Cortex of kidney (tissue), 1 donor: ENCODE measurements at places on chromosomes 2 and 18.

- DNase-seq: no peak
Observed at GRCh38 chr2:70115646-70116442, 28.6 kb downstream of the PCBP1 start.

- no peak for DNase-seq
Observed at GRCh38 chr18:47067648-47068047, 32.2 kb upstream of the ELOA2 start.

DNA sequence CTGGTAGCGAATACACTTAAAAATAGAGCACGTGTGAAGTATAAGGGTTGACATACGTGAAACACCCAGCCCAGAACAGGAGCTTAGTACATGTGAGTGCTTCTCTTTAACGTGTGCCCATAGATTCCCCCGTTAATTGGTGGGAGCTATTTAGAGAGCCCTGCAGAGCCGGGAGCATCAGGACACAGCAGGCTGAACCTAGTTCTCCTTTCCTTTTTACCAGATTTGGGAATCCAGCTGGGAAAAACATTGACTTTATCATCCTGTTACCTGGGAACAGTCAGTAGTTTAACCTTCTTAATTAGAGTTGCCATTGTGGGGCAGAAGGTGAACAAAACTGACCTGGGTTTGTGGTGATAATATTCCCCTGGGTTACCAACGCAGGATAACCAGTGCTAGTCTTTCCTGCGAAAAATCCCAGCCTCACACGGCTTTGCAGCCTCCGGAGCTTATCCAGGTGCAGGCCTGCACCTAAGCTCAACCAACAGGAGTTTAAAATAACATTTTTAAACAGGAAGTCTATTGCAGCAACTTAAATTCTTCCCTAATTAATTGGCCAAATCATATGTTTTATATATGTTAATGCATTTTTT lies 78.1 kb upstream of the SPTBN1 start:
- DNase-seq: no peak

DNA sequence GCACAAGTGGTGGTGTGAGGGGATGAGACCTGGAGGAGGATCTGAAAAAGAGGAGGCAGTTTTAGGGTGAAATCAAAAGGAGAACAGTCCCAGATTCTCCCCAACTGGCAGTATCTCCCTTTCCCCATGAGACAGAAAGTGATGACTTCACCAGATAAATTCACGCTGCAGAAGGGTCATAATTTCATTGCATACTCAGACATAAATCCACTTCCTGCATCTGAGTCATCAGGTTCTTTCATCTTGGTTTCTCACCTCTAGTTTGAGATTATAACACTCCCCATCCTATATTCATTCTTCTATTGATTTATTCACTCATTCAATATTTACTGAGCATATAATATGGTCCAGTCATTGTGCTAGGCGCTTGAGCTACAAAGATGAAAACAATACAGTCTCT lies 64.7 kb downstream of the CCDC148 start:
- no peak for DNase-seq

- no peak for DNase-seq
Observed at GRCh38 chr2:118223511-118223991, 135.3 kb downstream of the INSIG2 start.

GRCh38 chr2:6077585-6077984 lies 385.4 kb downstream of the SOX11 start:
- DNase-seq: no peak

- DNase-seq: no peak
Observed at GRCh38 chr2:2229626-2230432, 101.2 kb downstream of the MYT1L start.

DNA sequence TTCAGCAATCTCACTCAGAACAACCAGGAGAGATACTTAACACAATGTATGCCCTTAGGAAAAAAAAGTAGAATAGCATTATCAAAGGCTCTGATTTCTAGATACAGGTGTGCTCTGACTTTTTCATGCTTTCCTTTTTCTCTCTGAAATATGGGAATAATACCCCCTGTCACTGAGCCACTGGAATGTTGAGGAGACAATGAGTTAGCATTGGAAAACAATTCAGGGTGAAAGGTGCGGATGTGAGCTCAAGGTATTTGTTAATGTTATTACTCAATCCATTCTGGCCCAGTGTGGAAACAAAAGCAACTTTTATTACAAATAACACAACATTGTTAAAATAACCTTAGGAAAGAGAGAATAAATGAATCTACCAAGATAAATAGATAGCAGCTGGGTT lies 228.0 kb downstream of the IKZF2 start:
- no peak for DNase-seq

GRCh38 chr2:520663-521340 lies 156.4 kb downstream of the TMEM18 start:
- no peak for DNase-seq

- no peak for DNase-seq
Observed at GRCh38 chr18:63439334-63439733, 17.1 kb upstream of the VPS4B start.

DNA sequence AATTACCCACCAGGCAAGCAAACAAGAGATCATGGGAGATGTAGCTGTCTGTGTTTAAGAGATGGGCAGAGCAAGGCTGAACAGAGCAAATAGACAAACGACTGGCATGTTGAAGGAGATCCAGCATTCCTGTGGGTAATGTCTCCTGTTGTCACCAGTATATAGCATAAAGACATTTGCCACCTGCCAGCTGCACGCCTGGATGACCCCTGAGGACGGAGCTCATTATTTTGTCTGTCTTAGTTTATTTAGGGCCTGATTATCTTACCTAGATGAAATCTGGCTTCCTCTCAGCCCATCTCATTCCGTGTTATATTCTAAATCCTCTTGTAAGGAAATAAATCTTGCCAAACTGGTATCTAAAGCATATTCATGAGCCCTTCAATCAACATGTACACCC lies 510.3 kb upstream of the LINC00305 start:
- no peak for DNase-seq

GRCh38 chr2:231621051-231621879 lies 28.6 kb downstream of the TEX44 start:
- DNase-seq: no peak

DNA sequence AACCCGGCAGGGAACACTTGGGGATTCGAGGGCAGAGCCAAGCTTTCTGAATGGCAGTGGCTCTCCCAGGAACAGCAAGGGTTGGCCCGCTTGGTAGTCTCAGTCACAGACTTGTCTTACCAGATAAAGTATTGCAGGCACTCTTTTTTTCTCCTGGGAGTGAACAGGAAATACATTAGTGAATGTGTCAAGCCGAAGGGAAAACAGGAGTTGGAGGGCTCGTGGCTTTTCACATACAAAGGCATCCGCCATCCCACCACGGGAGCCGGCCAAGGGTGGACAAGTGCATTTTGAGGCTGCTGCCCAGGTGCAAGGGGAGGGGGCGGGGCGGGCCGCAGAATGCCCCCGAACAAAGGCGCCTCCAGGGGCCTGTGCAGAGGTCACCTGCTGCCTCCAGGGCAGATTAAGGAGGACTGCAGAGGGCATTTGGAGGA lies 163.3 kb upstream of the SIX3 start:
- no peak for DNase-seq

GRCh38 chr2:126809340-126809739 lies 89.3 kb upstream of the TEX51 start:
- DNase-seq: no peak

GRCh38 chr2:128867936-128868636 lies 549.4 kb upstream of the HS6ST1 start:
- DNase-seq: no peak

GRCh38 chr2:207516206-207516605 lies 13.6 kb upstream of the CREB1 start:
- DNase-seq: no peak

DNA sequence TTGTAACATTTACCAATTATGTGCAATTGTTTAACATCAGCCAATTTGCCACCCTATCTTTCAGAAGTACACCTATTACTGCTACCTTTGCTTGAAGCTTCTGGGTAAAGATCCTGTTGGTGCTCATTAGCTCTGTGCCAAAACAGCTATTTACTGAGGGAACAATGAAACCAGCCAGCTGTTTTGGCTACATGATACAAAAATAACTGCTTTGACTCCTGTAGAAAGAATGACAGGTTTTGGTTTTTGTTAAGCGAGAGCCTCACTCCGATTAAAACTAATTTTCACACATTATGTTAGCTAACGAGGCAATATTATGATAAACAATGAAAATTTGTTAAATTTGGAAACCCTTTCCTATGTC lies 907.0 kb downstream of the EPHA4 start:
- no peak for DNase-seq

GRCh38 chr2:229297247-229297646 lies 26.2 kb upstream of the PID1 start:
- no peak for DNase-seq

DNA sequence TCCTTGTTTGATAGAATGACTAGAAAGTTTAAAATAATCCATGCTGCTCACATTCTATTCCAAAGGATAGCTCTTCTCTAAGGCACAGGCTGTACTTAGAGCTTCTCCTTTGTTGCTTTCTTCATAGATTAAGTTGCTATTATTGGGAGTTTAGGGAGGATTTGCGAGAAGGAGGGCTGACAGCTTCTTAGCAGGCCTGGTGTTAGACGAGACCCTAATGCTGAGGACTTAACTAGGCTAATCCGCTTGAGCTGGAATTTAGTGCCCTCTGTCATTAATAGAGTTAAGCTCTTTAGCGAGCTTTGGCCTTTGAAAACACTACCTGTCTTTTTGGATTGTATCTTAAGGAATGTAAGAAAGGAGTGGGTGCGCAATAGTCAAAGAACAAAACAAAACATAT lies 81.3 kb downstream of the MOGAT1 start:
- no peak for DNase-seq

GRCh38 chr18:7273301-7273921 lies 42.5 kb downstream of the LRRC30 start:
- DNase-seq: no peak

DNA sequence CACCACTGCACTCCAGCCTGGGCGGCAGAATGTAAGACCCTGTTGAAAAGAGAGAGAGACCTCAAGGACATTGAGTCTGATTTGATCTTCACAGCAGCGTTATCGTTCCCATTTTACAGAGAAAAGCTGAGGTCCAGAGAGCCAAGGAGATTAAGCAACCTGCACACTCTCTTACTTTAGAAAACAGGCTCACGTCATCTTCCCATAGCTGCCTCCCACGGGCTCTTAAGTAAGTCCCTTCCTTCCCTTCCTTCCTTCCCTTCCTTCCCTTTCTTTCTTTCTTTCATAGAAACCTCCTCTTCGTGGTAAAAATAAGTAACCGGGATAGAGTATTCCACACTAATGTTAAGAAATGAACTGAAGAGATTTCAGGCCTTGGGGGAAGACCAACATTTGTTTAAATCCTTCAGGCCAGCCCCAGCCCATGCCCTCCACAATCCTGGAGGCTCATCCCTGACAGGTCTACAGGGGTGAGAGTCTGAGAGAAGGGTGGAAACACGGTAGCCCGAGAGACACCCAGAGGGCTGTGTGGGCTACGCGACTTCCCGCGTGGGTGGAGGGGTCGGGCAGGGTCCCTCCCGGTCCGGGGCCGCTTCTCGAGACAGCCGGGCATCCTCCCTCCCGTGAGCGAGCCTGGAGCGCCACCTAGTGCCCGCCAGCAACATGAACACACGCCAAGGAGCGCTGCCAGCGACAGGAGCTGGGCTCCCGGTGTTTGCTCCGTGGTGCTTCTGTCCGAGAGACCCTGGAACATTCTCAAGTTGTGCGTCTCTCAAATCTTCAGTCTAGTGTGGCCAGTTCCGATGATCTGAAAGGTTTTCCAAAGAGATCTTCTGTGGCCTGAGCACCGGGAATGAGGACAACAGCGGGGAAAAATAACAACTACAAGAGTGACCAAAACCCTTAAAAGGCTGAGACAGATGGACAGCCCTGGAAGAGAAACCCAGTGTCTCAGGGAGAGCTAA lies 160.3 kb downstream of the INO80D start:
- no peak for DNase-seq

DNA sequence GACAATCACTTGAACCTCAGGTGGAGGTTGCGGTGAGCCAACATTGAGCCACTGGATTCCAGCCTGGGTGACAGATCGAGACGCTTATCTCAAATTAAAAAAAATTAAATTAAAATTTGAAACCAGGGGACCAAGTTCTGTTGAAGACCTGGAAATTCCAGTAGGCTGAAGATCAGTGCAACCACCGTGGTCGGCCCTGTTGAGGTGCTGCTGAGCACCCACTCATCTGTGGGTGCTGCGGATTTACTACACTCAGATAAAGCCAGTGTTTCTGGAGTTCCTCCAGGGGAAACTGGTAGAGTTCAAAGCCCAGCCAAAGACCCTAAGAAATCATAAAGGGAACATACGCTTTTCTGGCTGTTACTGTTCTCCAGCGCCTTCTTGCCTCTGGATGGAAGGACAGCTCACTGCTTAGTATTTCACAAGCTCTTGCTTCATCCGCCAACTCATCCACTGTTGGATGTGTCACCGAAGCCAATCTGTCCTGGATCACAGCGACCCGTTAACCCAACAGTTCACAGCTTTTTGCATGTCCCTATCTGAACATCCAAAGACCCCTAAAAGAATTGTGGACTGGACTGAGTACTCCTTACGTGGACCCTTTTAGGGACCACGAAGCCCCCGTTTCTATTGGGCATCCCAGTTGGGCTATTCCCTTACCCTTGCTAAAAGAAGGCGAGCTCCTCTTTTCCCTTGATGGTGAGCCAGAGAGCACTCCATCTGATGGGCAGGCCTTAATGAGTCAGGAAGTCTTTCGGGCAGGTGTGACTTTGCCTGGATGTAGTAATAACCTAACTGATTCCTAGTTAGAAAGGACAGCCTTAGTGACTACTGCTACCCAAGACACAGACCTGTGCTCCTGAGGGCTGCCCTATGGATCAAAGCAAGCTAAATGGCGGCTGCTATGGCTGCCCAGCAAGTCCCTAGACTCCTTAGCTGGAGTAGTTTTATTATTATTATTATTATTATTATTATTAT lies 6.0 kb upstream of the ALPP start:
- DNase-seq: no peak

DNA sequence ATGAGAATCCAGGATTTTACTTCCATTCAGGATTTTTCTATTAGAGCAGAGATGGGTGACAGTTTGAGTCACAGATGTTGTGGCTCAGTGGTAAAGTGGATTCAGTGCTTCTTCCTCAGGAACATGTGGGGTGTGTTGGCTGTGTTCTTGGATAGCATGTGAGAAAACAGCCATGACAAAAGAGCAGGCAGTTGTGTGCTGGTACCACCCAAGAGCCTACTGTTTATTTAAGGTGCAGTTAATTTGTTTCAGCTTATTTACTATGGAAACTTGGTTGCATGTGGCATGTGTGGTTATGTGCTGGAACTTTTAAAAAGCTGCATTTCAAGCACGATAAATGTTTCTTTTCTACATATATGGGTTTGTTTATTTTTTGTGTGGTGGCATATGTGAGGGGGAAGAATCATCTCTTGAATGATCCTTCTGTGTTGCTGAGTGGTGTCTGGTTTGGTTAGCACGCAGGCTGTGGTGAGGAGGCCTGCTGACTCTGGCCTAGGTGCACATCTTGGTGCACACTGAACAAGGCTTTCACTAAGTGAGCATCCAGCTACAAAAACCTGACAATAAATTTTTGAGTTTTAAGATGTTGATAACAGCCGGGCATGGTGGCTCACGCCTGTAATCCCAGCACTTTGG lies 67.3 kb downstream of the SPTBN1 start:
- no peak for DNase-seq
